ENCODE measurements at places on chromosomes 5 and 9.

- no peak for DNase-seq
Observed at GRCh38 chr9:130172858-130173665, 858 bp downstream of the NCS1 start.

DNA sequence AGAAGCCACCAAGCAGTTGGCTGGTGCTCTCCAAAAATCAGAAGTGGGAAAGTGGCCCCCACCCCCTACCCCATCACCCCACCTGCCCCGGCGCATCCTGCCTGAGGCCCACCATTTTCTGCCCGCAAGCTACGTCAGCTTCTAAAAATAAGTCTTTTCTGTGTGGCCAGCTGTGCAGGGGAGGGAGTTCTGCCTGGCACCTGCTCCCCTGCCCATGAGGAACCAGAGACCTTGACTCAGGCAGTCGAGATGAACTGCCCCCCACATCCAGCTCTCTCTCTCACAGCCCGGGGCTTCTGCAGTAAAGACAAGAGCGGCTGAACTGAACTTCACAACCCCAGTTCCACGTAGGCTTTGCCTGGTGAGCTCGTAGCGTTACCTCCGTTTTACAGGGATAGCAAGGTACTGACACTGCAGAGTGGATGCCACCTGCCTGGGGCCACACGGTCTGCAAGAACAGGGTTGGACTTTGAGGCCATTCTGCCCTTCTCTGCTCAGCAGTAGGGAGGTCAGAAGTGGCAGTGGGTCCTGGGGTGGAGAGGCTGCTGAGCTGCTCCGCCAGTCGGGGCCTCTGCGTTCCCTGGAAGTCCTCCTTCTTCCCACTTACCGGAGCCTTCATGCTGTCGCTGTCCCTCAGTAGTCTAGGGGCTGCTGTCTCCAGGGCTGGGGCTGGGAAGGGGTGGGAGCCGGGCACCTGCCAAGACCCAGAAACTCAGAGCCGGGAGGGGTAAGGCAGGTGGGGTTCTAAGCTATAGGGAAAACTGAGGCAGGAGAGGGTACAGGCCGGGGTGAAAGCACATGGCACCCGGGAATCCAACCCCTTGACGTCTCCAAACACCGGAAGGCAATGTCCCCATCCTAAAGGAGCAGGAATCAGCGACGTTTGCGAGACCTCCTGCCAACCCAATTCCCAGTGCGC lies 781 bp downstream of the ST6GALNAC4 start:
- no peak for DNase-seq

DNA sequence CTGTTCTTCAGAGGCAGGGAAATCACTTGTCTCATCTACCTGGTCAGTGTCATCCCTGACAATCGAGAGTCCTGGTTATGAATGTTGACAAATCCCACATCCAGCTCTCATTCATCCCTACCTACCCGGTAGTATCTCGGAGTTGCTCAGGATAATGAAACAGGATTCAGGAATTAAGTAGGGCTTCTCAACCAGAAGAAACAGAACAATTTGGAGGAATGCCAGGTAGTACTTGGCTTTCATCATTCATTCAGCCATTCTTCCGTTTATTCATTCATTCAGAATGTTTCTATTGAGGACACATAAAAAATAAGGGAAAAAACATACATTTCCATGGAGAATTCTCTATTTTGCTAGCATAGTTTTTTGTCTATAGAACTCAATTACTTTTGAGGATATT lies 195.0 kb downstream of the ARHGEF28 start:
- DNase-seq = no peak

- DNase-seq = no peak
Observed at GRCh38 chr9:93905473-93906133, 49.6 kb downstream of the BARX1 start.

GRCh38 chr9:10268531-10269485 lies 344.0 kb downstream of the PTPRD start:
- peak; percentile 35 for DNase-seq

GRCh38 chr5:155915601-155916000 lies 411.4 kb upstream of the SGCD start:
- DNase-seq = no peak

GRCh38 chr9:78437296-78437695 lies 140.4 kb downstream of the PSAT1 start:
- DNase-seq = no peak

GRCh38 chr5:164350236-164350635 lies 844.8 kb downstream of the MAT2B start:
- no peak for DNase-seq

- no peak for DNase-seq
Observed at GRCh38 chr5:9209846-9210492, 335.9 kb downstream of the SEMA5A start.

DNA sequence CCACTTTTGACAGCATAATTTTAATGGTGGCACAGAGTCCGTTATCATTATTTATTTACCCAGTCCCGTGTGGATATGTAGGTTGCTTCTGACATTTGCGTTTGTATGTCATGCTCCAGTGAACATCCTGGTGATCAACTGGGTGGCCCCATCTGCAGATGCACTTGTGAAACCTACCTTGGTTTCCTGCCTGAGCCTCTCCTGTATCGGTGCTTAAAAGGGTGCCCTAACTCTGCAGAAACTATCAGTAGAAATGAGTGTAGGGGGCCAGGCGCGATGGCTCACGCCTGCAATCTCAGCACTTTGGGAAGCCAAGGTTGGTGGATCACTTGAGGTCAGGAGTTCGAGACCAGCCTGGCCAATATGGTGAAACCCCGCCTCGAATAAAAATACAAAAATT lies 92.1 kb upstream of the IER5L start:
- DNase-seq = no peak

GRCh38 chr5:76372323-76373054 lies 30.6 kb upstream of the IQGAP2 start:
- no peak for DNase-seq

DNA sequence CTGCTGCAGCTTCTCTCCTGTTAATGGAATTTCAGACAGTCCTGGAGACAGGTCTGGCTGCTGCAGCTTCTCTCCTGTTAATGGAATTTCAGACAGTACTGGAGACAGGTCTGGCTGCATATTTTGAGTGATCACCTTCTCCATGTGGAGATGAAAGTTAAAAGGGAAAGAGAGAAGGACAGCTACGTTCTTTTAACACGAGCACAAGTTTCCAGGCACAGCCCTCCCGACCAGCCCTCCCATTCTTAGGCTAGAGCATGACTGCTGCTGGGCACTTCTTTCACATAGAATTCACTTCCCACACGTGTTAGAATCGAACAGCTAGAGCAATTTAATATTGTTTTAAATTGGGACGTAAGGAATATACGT lies 133.3 kb upstream of the DMRT1 start:
- DNase-seq = no peak

- DNase-seq = no peak
Observed at GRCh38 chr5:65854925-65855324, 71.5 kb upstream of the ERBIN start.

DNA sequence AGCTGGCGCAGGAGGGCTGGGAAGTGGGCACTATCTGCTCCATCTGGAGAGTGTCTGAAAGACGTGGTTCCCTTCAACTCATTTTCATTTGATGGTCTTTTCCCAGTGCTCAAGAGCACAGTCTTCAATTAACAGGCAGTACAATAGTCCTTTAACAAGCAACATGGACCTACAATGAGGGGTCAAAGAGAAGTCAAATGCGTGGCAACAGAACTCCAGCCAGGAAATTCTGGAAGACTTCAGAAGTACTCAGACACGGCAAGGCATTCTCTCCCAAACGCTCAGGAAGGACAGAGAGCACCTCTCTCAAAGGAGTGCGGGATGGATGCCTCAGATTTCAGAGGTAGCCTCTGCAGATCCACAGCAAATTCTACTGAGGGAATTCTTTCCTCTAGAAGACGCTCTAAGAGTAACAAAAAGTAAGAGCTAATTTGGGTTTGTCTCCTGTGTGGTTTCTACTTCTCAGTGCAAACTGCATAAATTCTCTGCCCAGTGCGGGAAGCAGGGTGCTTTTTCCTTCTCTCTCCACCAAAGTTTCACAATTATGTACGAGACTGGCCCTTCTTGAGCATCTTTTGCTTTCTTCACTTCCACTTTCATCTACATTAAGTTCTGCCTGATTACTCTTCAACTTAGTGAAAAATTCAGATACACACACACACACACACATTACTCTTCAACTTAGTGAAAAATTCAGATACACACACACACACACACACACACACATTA lies 56.4 kb downstream of the LHFPL2 start:
- no peak for DNase-seq

- no peak for DNase-seq
Observed at GRCh38 chr5:579746-580366, 32.3 kb upstream of the CEP72 start.

GRCh38 chr9:130638284-130639123 lies 25.9 kb upstream of the PRDM12 start:
- DNase-seq = no peak

GRCh38 chr9:69168709-69169217 lies 5.3 kb upstream of the TJP2 start:
- no peak for DNase-seq

DNA sequence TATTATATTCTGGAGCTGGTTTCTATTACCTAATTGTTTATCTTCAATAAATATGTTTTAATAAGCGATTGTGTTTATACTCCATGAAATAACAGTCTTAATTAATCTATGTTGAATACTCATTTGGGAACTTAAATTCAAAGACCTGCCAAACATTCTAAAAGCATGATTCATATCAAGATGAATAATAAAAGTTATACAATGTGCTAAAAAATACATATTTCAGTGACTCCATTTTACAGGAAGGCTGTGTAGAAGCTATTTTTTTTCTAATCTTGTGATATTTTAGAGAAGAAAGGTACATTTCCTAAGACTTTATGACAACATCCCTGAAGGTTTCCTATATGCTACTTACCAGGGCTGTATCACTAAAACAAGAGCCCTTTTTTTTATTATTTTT lies 417.9 kb downstream of the NFIB start:
- no peak for DNase-seq

GRCh38 chr9:116951588-116952435 lies 264.7 kb downstream of the TRIM32 start:
- DNase-seq = no peak

DNA sequence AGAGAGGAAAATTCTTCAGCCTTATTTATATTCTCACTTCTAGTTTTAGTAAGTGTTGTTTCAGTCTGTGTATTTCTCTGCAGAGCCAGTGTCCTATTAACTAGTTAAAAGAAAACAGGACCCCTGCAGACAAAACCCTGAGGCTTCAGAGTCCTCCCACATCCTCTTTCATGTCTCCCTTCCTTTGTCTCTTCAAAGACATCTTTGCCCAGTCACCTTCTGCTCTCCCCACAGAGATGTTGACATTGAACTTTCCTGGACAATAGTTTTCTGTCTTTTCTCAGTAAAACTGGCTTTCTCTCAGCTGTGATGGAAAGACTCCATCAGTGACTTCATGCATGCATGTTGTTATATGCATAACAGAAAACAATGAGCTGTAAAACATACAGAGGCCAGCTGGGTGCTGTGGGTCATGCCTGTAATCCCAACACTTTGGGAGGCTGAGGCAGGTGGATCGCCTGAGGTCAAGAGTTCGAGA lies 20.2 kb downstream of the GRAMD2B start:
- DNase-seq = no peak

DNA sequence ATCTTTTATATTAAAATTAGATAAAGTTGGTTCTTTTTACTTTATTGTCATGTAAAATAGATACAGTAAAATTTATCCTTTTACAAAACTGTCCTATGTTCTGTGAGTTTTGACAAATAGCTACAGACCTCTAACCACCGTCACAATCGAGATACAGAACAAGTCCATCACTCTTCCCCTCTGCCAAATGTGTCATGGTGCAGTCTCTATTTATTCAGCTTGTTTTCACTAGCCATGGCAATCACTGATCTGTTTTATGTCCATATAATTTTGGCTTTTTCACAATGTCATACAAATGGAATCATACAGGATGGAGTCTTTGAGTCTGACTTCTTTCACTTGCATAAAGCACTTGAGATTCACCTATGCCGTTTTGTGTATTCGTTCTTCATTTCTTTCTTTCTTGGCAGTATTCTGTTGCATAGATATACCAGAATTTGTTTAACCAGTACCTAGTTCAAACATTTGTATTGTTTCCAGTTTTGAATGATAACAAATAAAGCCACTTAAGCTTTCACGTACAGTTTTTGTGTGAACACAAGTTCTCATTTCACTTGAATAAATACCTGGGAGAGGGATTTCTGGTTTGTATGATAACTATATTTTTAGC lies 273.2 kb upstream of the MPDZ start:
- no peak for DNase-seq

DNA sequence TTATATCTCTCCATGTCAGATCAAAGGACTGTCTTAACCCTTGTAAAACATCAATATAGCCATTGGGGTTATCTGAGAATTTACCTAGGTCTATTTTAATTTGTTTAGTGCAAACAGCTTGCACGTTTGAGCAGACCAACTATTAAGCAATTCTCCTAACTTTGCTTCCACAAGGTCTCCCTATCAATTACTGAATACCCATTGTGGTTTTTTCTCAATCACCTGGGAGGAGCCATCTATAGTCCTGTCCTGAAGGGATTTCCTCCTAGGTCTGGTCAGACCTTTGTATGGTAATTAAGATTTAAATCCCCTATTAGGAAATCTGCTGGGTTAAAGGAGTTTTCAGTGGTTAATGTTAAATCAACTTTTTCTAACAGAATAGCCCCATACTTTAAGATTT lies 48.9 kb upstream of the S1PR3 start:
- no peak for DNase-seq

DNA sequence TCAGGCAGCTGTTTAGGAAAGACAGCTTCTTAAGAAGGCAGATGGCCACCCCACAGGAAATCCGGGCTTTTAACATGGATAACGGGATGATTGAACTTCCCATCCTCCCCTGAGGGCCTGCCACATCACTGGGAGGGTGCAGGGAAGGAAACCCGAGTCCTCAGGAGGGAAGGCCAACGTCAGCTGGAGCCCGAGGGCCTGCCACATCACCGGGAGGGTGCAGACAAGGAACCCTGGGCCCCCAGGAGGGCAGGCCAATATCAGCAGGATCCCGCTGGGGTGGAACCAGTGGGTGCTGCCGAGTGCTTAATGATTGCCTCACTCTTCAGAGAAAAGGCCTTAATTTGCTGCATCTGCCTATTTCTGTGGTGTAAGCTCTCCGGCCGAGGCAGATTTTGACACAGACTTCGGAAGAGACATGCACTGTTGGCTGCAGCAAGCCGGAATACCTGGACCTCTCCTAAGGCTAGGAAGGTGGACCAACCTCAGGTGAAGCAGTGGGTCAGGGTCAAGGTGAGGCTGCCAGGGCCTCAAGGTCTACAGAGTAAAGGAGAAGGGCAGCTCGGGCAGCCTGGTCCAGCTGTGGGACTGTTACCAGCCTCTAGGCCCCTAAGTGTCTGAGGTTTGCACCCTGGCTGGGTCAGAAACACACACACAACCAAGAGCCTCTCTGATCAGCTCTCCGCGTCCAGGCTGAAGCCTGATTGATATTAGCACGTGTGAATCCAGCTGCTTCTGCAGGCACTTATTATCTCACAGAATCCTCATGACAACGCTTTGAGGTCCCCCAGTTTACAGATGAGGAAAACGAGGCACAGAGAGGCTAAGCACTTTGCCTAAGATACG lies 14.8 kb upstream of the COL5A1 start:
- peak; percentile 64 for DNase-seq

DNA sequence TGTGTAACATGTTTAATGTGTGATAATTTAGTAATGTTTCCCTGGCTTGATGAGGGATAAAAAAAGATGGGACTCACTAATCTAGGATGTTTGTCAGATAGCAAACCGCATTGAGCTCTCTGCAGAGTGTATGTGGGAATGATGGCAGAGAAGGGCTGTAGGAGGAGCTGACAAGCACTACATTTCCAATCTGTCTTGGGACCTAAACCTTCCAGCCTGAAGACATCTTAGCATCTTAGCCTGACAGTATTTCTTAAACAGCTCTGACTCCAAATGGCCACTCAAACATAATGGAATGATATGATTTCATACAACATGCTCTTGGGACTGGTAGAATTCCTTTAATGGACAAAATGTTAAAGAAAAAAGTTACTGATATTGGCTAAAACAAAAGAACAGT lies 116.7 kb downstream of the PPP2R2B start:
- DNase-seq = no peak

All from NT2/D1 (cell line).